ENCODE measurements at places on chromosomes 16 and 17.

DNA sequence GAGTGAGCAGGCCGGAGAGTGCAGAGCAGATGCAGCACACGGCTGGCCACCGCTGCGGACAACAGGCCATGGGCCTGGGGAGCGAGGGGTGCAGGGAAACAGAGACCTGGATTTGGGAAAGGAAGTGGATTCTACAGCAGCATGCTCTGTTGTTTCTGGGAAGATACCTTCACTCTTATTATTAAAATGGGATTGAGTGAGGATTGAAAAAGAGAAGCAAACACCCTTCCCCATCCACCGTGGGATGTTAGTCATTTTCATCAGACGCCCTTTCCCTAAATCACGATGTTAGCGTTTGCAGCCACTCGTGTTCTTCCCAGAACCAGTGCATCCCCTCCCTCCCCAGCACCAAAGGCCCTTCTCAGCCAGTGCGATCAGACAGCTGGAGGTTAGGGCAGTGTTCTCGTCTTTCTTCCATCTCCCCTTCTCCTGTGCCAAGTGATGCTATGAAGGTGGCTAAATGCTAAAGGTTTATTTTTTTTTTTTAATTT, 196.5 kb upstream of the CHMP6 start:
- no peak for DNase-seq

- DNase-seq: no peak
Measured at GRCh38 chr16:86052115-86052670, 153.2 kb downstream of the IRF8 start.

DNA sequence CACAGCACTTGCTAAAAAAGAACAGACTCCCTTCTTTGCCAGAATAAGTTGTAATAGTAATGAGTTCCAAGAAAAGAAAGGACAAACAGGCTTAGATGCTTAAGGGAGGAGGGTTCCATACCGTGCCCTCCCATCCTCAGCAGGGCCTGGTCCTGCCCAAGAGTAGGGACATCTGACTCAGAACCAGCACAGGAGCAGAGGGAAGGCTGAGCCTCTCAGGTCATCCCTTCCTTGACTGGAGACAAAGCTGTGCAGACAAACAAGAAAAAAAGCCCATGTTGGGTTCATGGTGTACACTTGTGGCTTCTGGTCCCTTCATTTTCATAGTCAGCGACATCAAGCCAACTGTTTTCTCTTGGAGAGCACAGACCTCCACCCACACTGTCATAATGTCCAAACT, 44.2 kb upstream of the NDRG4 start:
- DNase-seq: no peak

- no peak for DNase-seq
Measured at GRCh38 chr17:66129759-66130158, 62.2 kb downstream of the CEP112 start.

DNA sequence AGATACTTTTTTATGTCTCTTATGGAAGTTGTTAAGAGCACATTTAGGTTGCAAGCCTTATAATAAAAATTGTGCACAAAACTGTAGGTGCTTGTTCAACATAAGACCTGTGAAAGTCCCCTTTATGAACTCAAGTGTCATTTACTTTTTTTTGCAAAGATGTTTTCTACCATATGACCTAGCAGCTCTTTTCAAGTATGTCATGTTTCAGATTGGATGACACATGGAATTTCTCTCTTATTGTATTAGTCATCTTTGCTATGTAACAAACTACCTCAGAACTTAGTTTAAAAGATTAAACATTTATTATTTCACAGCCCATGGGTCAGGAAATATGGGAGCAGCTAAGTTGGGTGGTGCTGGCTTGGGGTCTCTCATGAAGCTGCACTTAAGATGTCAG, 57.9 kb downstream of the PHKB start:
- DNase-seq: peak; percentile 6

- DNase-seq: no peak
Measured at GRCh38 chr16:56097306-56097705, 94.0 kb upstream of the GNAO1 start.

- DNase-seq: no peak
Measured at GRCh38 chr17:45035848-45036247, 15.6 kb downstream of the DCAKD start.

GRCh38 chr16:30985401-30986128, 558 bp downstream of the HSD3B7 start:
- DNase-seq: peak; percentile 54

DNA sequence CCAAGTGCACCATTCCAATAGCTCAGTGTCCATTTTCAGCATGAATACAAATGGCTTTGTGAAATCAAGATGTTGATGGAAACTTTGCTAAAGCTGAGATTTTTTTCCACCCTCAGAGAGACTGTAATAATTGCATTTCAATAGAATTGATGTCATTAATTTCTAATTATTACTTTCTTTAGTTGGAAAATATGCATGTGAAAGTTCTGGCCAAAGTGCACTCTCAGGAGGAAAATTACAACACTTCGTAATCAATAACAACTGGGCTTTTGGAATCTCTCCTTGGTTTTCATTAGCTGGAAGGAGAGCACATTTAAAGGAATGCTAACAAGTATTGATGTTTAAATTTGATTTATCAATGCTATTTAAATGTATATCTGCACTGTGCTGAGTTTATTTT, 529.5 kb upstream of the CDH8 start:
- DNase-seq: no peak

DNA sequence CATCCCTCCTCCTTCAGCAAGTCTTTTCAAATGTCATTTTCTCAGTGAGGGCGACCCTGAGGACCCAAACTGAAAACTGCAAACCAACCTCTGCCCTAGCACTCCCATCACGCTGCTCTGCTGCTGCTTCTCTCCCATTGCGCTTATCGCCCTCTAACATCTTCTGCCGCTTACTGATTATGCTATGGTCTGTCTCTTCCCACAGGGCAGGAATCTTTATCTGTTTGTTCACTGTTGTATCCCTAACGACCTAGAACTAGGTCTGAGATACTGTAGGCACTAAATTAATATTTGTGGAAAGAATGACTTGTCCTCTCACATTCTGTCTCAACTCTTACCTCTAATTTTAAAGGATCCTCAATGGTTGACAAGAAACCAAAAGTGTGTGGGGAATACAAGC, 12.5 kb downstream of the ZSCAN32 start:
- DNase-seq: no peak

GRCh38 chr16:56651586-56651985, at the start of gene MT1B:
Gene MT1B (plus strand): TSS chr16:56651886. CDS start chr16:56651954, 68 bp downstream.
- no peak for DNase-seq

- DNase-seq: no peak
Measured at GRCh38 chr17:50800196-50800700, 32.9 kb upstream of the ANKRD40CL start.

DNA sequence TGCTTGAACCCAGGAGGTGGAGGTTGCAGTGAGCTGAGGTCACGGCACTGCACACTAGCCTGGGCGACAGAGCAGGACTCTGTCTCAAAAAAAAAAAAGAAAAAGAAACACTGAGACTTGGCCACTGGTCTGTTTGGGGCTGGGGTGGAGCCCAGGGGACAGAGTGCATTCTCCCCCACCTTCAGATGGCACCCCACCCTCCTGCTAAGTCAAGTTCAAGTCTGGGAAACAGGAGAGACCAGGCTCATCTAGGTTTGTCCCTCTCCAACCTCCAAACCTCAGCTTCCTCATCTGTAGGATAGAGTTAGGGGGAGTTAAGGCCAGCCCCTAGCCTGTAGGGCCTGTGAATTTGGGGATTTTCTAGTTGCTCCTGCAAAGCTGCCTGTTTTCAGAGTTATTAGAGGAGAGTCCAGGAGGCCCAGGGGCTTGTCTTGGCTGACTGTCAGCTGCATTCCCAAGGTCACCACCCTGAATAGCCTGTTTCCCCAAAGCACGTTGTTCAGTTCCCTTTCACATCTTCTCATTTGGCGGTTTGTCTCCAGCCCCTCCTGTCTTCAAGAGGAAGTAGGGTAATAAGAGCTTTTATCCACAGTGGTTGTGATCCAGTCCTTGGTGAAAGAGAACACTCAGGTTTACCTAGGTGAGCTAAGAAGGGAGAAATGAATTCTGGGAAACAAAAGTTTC, 2.2 kb downstream of the MT3 start:
- DNase-seq: no peak

- DNase-seq: peak; percentile 62
Measured at GRCh38 chr17:49822829-49823228, 25.0 kb downstream of the TAC4 start.

- no peak for DNase-seq
Measured at GRCh38 chr17:4785311-4786105, 656 bp downstream of the VMO1 start.

DNA sequence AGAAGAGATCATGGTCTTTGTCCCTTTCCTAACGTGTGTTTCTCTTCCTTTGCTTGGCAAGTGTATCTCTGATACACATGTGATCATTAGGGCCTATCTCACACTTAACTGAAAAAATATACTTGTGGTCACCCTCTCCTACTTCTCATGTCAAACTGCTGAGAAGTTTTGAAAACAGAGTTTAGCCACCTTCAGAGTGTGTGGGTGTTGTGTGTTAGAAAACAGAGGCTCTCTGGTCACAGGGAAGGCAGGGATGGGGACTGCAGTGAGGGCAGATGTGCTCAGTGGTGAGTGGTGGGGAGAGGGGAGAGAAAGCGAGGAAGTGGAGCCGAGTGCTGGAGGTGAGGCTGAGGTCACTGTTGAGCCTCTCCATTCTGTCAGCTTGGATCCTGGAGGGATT, 29.4 kb downstream of the GRB7 start:
- no peak for DNase-seq

DNA sequence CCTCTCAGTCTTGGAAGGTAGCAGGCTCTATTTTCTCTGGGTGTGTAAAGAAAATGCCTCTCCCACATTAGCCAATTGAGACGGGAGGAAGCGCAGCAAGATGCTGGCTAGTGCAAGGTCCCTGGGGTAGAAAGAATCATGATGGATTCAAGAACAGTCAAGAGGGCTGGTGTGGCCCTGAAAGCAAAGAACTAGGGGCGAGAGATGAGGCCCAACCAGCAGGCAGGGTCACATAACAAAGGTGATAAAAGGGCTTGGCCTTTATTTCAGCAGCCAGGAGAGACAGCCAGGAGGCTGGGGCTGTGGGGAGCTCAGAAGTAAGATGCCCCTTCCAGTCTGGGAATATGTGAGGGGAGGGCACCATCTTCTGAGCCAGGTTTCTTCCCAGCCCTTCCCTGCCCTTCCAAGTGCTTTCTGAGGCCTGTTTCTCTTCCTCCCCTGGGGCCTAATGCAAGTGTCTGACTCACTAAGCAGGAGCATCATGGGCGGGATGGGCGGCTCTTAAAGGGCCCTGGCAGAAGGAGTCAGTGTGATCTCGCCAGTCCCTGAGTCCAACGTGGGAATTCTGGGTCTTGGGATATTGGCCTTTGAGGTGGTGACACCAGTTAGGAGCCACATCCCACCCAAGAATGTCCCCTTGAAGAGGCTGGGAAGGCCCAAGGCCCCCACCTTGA, 3.9 kb upstream of the NLRC5 start:
- peak; percentile 92 for DNase-seq

- DNase-seq: no peak
Measured at GRCh38 chr17:45867171-45867570, 22.5 kb downstream of the SPPL2C start.

DNA sequence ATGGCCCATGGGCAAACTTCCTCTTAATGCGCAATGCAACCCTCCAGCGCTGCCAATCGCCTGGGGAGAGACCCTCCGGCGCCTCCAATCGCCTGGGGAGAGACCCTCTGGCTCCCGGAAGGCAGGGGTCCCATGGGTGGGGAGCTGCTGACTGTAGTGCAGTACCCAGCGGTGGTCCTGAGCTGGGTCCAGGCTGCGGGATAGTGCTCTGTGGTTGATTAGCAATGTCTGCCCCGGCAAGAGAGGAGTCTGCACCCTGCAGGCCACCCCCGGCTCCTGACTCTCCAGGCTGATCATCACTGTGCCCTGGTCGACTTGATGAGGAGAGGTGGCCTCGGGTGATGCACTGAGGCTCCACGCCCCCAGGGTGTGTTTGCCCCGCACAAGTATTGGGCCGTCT, 44.6 kb upstream of the ZNF469 start:
- no peak for DNase-seq

GRCh38 chr16:9128346-9129342, 37.2 kb downstream of the HAPSTR1 start:
- DNase-seq: no peak

GRCh38 chr17:72077326-72077960, 43.4 kb upstream of the SOX9 start:
- DNase-seq: no peak

DNA sequence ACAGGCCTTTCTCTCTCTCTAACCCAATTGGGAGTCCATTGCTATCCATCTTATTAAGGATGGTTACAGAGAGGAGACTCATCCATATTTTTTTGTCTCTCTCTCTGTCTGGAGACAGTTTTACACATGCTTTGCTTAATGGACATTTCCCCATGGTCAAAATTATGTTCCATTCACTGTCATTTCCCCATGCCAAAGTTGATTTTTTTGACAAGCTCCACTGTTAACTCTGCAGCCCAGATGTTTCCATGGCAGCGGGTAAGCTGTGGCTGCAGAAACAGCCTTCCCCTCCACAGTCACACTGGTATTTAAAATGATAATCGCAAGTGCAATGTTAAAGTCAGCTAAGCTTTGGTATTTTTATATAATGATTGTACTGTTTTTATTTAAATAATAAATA, 63.9 kb upstream of the HLF start:
- no peak for DNase-seq

DNA sequence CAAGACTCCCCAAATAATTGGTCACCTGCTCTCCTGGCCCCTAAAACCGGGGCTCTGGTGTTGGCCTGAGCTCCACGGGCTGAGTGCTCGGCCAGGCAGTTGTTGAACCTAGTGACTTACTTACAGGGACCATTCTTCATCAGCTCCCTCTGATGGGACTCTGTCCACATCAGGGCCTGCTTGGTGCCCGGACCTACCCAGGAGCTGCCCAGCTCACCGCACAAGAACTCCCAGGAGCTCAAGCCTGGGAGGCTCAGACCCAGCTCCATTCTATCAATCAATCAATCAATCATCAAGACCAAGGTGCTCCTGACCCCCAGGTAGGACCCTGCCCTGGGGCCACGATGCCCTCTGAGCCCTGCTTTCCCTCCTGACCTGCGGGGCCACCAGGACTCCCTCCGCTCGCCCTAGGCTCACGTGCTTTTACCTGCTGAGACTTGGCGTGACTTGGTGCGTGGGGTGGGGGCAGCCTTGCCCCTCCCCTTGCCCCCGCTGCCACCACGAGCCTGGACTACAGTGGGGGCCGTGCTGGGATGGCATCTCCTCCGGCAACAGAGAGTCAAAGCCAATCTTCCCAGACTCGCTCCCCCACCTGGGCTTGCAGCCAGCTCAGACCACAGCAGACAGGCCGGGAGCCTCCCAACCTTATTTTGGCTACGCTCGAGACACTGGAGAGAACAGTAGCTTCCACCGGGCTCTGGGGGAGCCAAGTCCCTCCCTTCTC, 15.7 kb downstream of the IL34 start:
- DNase-seq: no peak

- no peak for DNase-seq
Measured at GRCh38 chr16:65908568-65908967, 457.9 kb upstream of the CDH5 start.
